AG04450 (cell line): ENCODE measurements at places on chromosomes 13 and 19. TPM values are rescaled to one million over a fixed set of nuclear protein-coding genes. Genes with fewer than 3 reads are reported as not detected.

- DNase-seq, result no peak
Observed at GRCh38 chr13:110700186-110700585, 5.7 kb downstream of the CARS2 start.

GRCh38 chr19:9308091-9308770 is 1.4 kb downstream of the ZNF699 start:
- DNase-seq, result no peak

GRCh38 chr19:29014857-29015436 is 198.0 kb downstream of the UQCRFS1 start:
- DNase-seq, result no peak

DNA sequence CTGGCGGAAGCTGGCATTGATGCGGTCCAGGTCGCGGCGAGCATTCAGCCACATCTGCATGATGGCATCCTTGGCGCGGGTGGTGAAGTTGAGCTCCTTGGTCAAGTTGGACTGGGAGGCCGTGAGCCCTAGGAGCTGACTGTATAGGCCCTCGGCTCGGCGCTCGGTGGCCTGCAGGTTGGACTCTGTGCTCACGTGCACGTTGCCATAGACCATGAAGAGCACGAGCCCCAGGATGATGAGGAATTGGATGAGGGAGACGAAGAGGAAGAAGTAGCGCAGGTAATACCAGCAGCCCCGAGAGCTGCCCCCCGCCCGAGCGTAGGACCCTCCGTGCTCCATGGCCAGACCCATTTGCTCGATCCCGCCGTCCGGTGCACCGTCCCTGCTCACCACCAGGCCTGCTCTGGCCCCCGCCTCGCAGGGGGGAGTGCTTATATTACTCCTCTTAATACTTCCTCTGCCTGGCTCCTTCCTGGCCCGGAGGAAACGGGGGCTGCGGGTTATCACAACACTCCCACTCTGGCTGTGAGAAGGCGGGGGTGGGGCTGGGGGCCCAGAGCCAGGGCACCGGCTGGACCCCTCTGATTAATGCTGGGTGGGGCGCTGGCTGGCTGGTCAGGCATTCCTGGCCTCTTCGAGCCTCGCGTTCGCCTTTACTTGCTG is at the start of gene PLVAP:
PLVAP (minus strand) TSS at position 408 of the 666 bp plus-strand sequence; CDS start at position 354, 54 bp downstream.
- no peak for DNase-seq

- DNase-seq, result no peak
Observed at GRCh38 chr13:41311406-41312175, 524 bp downstream of the NAA16 start.

- no peak for DNase-seq
Observed at GRCh38 chr19:14379294-14380065, 1.8 kb upstream of the ADGRE5 start.

GRCh38 chr13:44487989-44488388 is 88.1 kb downstream of the TSC22D1 start:
- DNase-seq, result no peak

Gene DPY19L3
- polyA plus RNA-seq, result 38.4 and 39.2 TPM in 2 replicates

Gene GET3
- polyA plus RNA-seq, result 114 and 129 TPM in 2 replicates

Gene CLEC4M
- polyA plus RNA-seq, result not detected in 2 replicates

Gene KLK1
- polyA plus RNA-seq, result not detected in 2 replicates

Gene MCEMP1
- polyA plus RNA-seq, result not detected in 2 replicates
